ENCODE measurements at places on chromosomes 11 and 22.

- DNase-seq: no peak
Observed at GRCh38 chr11:124329787-124330478, 9.9 kb upstream of the OR8D2 start.

DNA sequence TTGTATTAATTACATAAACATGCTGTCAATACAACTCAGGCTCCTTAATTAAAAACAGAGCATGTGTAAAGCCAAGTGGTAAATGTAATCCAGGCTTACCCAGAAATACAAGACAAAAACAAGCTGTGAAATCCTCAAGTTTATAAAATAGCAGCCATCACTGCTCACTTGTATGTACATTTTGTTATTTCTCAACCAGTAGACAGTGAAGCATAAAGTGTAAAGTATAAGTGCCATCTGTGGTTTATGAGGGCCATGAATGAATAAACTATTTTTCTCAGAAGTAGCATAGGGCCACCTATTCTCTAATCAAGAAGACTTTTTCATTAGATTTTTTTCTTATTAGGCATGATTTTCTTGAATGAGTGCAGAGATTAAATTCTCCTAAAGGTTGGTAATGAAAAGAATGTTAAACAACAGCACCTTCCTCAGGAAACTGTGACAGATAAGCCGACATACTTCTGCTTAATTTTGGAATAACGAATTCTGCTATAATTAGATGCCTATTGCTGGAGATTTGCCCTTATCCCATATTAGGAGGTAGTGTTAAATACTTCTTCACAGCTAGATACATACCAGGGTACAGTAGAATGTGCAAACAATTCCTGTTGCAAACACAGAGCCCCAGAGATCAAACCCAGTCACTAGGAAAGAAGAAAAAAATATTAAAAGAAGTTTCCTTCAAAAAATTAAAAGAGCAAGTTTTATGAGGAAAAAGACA, 13.0 kb downstream of the SLC5A12 start:
- no peak for DNase-seq

DNA sequence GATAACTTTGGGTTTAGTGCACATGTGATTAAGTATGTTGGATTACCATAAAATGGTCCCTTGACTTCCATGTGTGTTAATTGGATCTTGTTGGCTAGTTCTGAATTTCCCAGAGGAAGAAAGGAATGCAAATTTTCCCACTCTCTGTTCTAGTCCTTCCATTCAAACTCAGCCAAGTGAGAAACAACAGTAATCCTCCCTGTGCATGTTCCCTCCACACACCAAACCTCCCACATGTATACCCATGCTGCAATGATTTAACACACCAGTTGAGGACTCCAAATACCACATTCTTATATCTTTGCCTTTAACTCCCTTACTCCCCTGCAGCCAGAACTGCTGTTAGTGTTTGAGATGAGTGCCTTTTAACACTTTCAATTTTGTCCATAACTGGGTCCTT, 1158.9 kb downstream of the DLG2 start:
- no peak for DNase-seq

- DNase-seq: no peak
Observed at GRCh38 chr22:16975155-16975885, 32.7 kb downstream of the GAB4 start.

- DNase-seq: no peak
Observed at GRCh38 chr11:13473013-13473722, 10.1 kb upstream of the BTBD10 start.

- DNase-seq: no peak
Observed at GRCh38 chr22:19885841-19886592, 31.3 kb upstream of the GNB1L start.
